ENCODE measurements at places on chromosomes 11 and 22.

- DNase-seq: no peak
Measured at GRCh38 chr11:14499178-14499559, 442 bp downstream of the COPB1 start.

GRCh38 chr11:41878095-41878494 is 418.6 kb upstream of the LRRC4C start:
- no peak for DNase-seq

DNA sequence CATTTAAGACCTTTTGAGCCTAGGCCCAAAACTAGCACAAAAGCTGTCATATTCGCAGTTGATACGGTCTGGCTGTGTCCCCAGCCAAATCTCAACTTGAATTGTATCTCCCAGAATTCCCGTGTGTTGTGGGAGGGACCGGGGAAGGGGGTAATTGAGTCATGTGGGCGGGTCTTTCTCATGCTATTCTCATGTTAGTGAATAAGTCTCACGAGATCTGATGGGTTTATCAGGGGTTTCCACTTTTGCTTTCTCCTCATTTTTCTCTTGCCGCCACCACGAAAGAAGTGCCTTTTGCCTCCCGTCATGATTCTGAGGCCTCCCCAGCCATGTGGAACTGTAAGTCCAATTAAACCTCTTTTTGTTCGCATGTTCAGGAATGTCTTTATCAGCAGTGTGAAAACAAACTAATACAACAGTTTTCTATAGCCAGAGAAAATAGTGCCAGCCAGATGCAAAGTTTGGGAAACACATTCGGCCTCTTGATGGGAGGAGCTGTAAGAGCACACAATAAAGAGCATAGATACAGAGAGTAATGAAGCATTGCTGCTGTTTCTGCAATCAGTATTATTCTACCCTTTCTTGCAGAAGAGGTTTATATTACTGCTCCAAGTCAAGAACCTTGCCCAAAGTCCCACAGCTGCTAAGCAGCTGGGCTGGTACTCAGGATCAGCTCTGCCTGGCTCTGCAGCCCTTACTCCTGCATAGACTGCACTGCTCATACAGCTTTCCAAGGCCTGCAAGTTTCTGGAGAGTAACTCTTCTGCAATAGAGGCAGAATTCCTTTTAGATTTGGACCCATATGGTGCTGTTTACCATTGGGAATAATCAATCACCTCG is 2.0 kb upstream of the ZNF195 start:
- no peak for DNase-seq

GRCh38 chr11:127114035-127114434 is 113.5 kb upstream of the KIRREL3 start:
- no peak for DNase-seq

DNA sequence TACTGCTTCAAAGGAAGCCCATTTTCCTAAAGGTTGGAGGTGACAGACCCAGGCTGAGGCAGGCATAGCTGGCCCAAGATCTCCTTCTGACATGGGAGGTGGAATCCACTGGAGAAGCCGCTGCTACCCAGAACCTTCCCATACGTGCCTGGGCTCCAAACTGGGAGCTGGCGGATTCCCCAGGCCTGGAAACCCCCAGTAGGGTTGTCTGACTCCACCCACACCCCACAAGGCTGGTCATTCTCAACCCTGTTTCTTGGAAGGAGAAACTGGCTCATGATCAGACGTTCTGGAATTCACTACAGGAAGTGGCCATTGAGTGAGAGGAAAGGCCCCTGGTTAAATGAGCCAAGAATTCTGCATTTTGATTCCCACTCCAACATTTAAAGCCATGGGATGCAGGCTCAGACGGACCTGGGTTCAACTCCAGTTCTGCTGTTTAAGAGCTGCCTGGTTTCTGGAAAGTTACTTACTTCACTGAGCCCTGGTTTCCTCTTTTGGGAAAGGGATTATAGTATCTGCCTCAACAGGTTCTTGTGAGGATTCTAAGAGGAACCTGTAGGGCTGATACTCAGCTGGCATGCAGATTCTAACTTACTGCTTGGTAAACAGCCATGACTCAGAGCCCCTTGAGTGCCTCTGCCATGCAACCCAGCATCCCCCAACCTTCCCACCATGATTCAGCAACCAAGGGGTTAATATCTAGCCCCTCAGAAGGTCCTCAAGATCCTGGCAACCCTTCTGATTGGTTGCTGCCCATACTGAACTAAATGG is 19.4 kb upstream of the TSKU start:
- DNase-seq: no peak

DNA sequence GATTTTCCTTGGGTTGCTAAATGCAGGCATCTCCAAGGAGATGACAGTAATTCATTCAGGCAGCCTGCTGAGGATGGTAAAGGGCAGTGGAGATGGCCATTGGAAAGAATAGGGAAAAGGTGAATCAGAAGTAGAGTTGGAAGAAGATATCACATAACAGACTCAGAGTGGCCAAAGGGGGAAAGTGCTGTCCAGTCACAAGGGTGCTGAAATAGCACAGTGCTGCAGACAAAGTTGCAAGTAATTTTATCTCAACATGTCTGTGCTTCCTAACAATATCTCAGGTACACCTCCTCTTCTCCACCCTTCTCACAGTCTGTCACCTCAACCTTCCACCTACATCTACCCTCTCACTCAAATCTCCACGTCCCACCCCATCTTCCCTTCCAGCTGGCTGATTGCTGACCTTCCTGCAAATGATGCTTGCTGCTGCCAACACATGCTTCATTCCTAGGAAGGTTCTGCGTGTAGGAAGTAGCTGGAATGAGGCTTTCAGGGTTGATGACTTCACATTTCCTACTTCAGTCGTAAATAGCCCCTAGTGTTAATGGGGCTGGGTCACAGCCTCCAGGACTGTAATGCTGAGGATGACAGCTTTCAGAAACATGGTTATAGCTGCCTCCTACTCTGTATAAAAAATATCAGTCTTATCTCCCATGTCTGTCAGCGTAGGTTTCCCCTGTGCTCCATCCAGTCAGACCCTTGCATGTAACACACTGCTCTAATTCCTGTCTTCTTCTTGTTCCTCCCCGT is 123.9 kb downstream of the CTNND1 start:
- no peak for DNase-seq

DNA sequence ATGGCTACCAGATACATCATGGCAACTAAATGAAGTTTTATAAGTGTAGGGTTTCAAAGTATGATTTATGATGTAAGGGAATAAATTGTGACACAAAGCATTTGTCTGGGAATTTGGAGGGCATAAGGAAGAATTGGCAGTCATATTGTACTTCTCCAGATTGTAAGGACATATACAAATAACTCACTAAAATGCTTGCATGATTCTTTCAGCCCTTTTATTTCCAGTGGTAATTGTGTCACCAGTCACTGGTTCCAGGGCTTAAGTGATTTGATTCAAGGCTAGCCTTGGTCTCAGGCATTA is 299.4 kb upstream of the ANO5 start:
- DNase-seq: no peak

GRCh38 chr22:38540701-38541100 is 29.3 kb downstream of the DMC1 start:
- no peak for DNase-seq

- peak; percentile 89 for DNase-seq
Measured at GRCh38 chr11:77073328-77074001, 6.7 kb downstream of the CAPN5 start.

- peak; percentile 28 for DNase-seq
Measured at GRCh38 chr11:502288-503178, 4.5 kb downstream of the RNH1 start.

- DNase-seq: peak; percentile 60
Measured at GRCh38 chr22:19842393-19843106, 12.1 kb downstream of the GNB1L start.

- no peak for DNase-seq
Measured at GRCh38 chr11:9750551-9750950, 86.7 kb downstream of the SWAP70 start.

- DNase-seq: no peak
Measured at GRCh38 chr22:50061141-50061823, 3.2 kb upstream of the TTLL8 start.

DNA sequence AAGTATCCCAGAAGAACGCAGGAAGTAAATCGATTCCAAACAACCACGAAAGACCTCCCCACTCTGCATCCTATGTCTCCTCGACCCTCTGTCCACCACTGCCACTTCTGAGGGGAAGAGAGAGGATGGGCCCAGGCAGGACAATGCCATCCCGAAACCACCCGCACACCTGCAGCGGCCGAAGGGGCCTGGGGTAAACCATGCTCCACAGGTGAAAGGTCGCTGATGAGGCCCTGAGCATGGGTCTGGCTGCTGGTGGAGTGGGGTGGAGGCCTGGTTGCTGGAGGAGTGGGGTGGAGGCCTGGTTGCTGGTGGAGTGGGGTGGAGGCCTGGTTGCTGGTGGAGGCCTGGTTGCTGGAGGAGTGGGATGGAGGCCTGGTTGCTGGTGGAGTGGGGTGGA is 13.1 kb downstream of the TOLLIP start:
- DNase-seq: no peak

- peak; percentile 9 for DNase-seq
Measured at GRCh38 chr11:12280838-12281565, 96.4 kb upstream of the PARVA start.

All from SK-N-SH (cell line).